ENCODE measurements at places on chromosomes 12 and 14. TPM values are rescaled to one million over a fixed set of nuclear protein-coding genes. Genes with fewer than 3 reads are reported as not detected.

The ACOT6 gene
- not detected for total RNA-seq

The HOXC9 gene
- total RNA-seq, result not detected

The SELPLG gene
- total RNA-seq, result 2.1 TPM

The SOAT2 gene
- total RNA-seq, result 0.40 TPM

The VDR gene
- total RNA-seq, result 3.5 TPM

The ARHGAP5 gene
- 257 TPM for total RNA-seq

The NAA30 gene
- 19.1 TPM for total RNA-seq

The PPP1R1A gene
- 1.2 TPM for total RNA-seq

The SAMD15 gene
- total RNA-seq, result 9.5 TPM

The CLEC2A gene
- not detected for total RNA-seq

The OTOGL gene
- 0.11 TPM for total RNA-seq

The AACS gene
- 20.2 TPM for total RNA-seq

The OR4E2 gene
- not detected for total RNA-seq

The ACRBP gene
- total RNA-seq, result 8.9 TPM

The KRR1 gene
- 32.0 TPM for total RNA-seq

The ST8SIA1 gene
- total RNA-seq, result 4.7 TPM

The NGB gene
- total RNA-seq, result not detected

The TAS2R14 gene
- 10.3 TPM for total RNA-seq

The FAIM2 gene
- 3.0 TPM for total RNA-seq

The CCDC196 gene
- total RNA-seq, result not detected

The GPR84 gene
- total RNA-seq, result 0.40 TPM

The LRP6 gene
- total RNA-seq, result 42.9 TPM

The PZP gene
- not detected for total RNA-seq

The IKZF4 gene
- 4.2 TPM for total RNA-seq

The C12orf42 gene
- not detected for total RNA-seq

The CIDEB gene
- total RNA-seq, result 13.0 TPM

The KRT79 gene
- not detected for total RNA-seq

The SYCP3 gene
- total RNA-seq, result not detected

The EMP1 gene
- total RNA-seq, result 459 TPM

The TMEM106C gene
- 52.9 TPM for total RNA-seq

The B4GALNT3 gene
- total RNA-seq, result 3.9 TPM

The OASL gene
- total RNA-seq, result 0.45 TPM

The MYF6 gene
- not detected for total RNA-seq

The GLT8D2 gene
- 33.9 TPM for total RNA-seq

The STYK1 gene
- total RNA-seq, result not detected

The DLGAP5 gene
- 0.27 TPM for total RNA-seq

The IAPP gene
- total RNA-seq, result not detected

The SPIC gene
- not detected for total RNA-seq

The ANKLE2 gene
- total RNA-seq, result 56.4 TPM

The FAM186B gene
- 2.1 TPM for total RNA-seq

The FRS2 gene
- total RNA-seq, result 52.0 TPM

The SLC17A8 gene
- total RNA-seq, result not detected

The PRPH gene
- total RNA-seq, result not detected

The CMA1 gene
- not detected for total RNA-seq

The TMX1 gene
- total RNA-seq, result 35.9 TPM

The GRIN2B gene
- 0.25 TPM for total RNA-seq

The DDX54 gene
- 66.2 TPM for total RNA-seq

The EEF1AKMT3 gene
- total RNA-seq, result 17.5 TPM

The SERPINA6 gene
- total RNA-seq, result not detected

The USP15 gene
- total RNA-seq, result 139 TPM

The RAD9B gene
- not detected for total RNA-seq

The NELL2 gene
- total RNA-seq, result 22.2 TPM

The GNPTAB gene
- total RNA-seq, result 38.0 TPM

The DAO gene
- not detected for total RNA-seq

The DRAM1 gene
- total RNA-seq, result 31.0 TPM

The TRAFD1 gene
- total RNA-seq, result 34.4 TPM

Data from thyroid gland (tissue), 4 donors.